Bronchial epithelial cell (primary cell): ENCODE measurements at places on chromosomes 13 and 19. TPM values are rescaled to one million over a fixed set of nuclear protein-coding genes. Genes with fewer than 3 reads are reported as not detected.

DNA sequence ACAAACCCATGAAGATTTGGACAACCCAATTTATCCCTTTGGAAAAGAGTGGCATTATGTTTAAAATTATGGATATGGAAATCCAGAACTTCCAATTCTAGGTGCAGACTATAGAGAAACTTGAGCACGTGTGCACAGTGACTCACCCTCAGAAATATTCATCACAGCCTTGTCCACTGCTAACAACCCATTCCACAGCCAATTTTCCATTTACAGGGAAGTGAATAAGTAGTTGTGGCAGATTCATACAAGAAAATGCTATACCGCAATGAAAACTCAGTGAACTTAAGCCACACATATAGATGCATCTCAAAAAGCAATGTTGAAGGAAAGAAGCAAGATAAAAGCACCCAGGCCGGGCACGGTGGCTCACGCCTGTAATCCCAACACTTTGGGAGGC lies 133.3 kb downstream of the USP12 start:
- DNase-seq, result peak; percentile 82

The ZNF20 gene
- 3.2 and 5.2 TPM in 2 replicates for total RNA-seq

The PRR22 gene
- 0.26 and 0.53 TPM in 2 replicates for total RNA-seq

DNA sequence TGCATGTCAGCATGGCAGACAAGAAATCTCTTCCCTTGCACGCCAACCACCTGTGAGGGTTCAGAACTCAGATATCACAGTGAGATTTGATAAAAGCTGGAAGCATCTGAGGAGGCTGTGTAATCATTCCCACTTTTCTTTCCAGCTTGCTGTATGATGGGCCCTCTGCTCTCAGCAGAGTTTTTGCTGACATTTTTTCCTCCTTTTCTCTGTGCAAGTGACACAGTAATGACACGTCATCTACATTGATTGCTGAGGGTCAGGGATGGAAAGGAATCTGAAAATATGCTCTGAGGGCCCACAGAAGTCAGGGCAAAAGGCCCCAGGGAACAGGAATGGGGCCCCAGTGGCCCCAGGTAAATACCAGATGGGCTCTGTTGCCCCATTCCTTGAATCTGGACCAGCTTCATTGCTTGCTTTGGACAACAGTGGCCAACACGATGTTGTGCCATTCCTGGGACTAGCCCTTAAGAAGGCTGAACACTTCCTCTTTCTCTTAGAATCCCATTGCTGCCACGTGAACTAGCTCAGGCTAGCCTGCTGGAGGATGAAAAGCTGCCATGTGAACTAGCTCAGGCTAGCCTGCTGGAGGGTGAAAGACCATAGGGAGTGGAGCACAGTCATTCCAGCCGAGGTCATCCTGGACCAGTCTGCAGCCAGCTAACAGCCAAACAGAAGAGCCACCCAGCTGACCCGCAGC lies 68.2 kb downstream of the CACNA1A start:
- DNase-seq, result no peak

The COMMD6 gene
- total RNA-seq, result 35.8 and 46.9 TPM in 2 replicates

GRCh38 chr13:50889317-50889716 lies 20.3 kb upstream of the RNASEH2B start:
- no peak for DNase-seq

GRCh38 chr13:52454459-52454819 lies 839 bp upstream of the CKAP2 start:
- peak; percentile 88 for DNase-seq

The FBXL12 gene
- total RNA-seq, result 4.5 and 7.8 TPM in 2 replicates

The KIR2DL3 gene
- not detected in 2 replicates for total RNA-seq

The ZNF836 gene
- total RNA-seq, result 6.1 and 6.3 TPM in 2 replicates

The LILRA6 gene
- not detected in 2 replicates for total RNA-seq

DNA sequence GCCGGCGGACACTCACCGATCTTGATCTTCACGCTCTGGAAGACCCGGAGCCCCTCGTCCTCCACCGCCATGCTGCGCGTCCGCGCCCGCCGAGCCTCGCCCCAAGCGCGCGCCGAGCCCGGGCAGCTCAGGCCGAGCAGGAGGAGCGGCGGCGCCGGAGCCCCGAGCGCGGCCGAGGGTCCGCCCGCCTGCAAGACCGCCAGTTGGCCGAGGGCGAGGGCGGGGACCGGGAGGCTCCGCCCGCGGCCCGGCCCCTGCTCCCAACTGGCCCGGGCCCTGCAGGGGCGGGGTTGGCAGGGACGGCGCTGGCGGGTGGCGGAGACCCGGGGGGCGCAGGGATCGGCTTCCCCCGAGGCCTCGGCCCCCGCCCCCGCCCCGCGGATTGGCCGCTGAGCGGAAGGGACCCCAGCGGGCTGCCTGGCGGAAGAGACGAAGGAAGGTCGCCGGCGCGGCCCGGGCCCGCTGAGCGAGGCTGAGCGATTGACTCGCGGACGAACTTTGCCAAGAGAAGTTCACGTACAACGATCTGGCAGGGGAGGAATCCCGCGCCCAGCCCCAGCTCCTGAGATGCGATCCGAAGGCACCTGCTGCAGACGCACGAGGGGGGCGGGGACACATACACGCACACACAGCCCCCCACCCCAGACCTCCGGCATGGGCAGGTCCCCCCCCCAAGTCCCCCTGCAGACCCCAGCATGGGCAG lies at the start of gene RASA3:
Gene RASA3 (minus strand): TSS at position 205 of the 703 bp plus-strand sequence. CDS start 134 bp downstream, at position 71.
- DNase-seq, result peak; percentile 33

- DNase-seq, result no peak
Measured at GRCh38 chr13:113092776-113093579, 12.6 kb upstream of the F7 start.

GRCh38 chr13:25860862-25861261 lies 191.0 kb downstream of the SHISA2 start:
- DNase-seq, result peak; percentile 83

The TGFBR3L gene
- total RNA-seq, result 1.8 and 1.9 TPM in 2 replicates

The ZNF571 gene
- 3.9 and 9.0 TPM in 2 replicates for total RNA-seq

The FBXO17 gene
- total RNA-seq, result 5.0 and 11.6 TPM in 2 replicates

GRCh38 chr19:38880076-38880881 lies 2.2 kb upstream of the RINL start:
- DNase-seq, result no peak

The SIGLEC9 gene
- not detected in 2 replicates for total RNA-seq

The TINCR gene
- total RNA-seq, result 4.2 and 10.1 TPM in 2 replicates

- no peak for DNase-seq
Measured at GRCh38 chr13:84038001-84038400, 155.7 kb upstream of the SLITRK1 start.

The UBE2M gene
- total RNA-seq, result 128 and 159 TPM in 2 replicates

- no peak for DNase-seq
Measured at GRCh38 chr19:49912965-49913685, 15.9 kb upstream of the ATF5 start.

- DNase-seq, result no peak
Measured at GRCh38 chr19:1084024-1084868, 10.9 kb downstream of the POLR2E start.

The ZNF793 gene
- total RNA-seq, result 1.8 and 3.6 TPM in 2 replicates

- no peak for DNase-seq
Measured at GRCh38 chr13:52783943-52784342, 44.3 kb upstream of the CNMD start.

DNA sequence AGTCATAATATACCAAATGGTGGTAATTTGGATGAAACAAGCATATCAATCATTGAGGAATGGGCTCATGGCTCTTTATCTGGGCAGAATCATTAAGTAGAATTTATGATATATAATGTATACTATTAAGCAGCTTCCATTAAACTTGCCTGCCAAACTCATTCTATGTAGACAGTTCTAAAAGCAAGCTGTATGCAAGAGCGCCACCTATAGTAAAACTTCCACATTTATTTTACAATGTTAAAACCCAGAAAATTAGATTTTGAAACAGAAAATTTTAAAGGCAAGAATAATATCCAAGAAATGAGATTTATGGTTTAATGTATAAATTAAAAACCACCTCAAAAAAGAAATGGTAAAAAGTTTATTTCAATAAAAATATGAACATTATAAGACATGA lies 161.5 kb downstream of the MZT1 start:
- DNase-seq, result peak; percentile 40

DNA sequence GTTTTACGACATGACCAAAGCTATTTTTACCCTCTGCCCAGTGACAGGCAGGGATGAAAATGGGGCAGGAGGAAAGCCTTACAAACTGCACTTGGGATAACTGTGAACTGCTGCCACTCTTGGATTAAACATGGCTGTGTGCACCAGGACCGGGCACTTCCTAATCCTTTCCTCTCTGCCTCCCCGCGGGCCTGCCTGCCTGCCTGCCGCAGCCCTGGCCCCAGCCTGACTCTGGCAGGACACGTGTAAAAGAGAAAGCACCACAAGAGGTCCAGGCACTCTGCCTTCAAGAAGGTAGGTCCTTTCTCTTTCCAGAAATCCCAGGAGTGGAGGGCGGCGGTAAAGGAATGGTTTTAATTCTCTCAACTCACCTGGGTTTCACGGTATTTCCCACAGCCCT lies 4.8 kb downstream of the TSHZ3 start:
- no peak for DNase-seq

GRCh38 chr13:77918391-77919245 lies at the start of gene EDNRB:
EDNRB (minus strand) TSS chr13:77918831; CDS start chr13:77918573, 258 bp downstream.
- DNase-seq, result peak; percentile 49

DNA sequence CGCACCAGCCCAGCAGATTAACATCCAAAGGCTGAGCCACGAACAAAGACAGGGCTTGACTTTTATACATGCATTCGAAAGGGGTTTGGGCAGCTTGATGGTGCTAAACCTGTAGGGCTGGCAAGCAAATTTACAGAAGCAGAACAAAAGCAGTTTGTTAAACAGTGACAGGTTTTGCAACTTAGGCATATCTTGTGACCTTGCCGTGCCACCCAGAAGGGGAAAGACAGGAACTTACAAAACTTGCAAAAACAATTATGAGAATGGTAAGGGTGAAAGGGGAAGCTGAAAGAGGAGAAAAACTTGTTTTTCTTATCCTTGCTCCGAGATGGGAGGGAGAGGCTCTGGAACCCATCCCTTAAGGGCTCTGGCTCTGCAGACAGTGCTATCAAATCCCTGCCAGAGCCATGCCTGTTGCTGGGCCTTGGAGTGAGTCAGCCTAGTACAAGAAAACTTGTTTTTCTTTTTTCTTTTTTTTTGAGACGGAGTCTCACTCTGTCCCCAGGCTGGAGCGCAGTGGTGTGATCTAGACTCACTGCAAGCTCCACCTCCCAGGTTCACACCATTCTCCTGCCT lies 1325.2 kb upstream of the PRR20A start:
- DNase-seq, result no peak

The ZNF135 gene
- total RNA-seq, result 1.6 and 3.7 TPM in 2 replicates

GRCh38 chr13:49938314-49938713 lies 2.2 kb upstream of the SPRYD7 start:
- DNase-seq, result no peak

GRCh38 chr19:21432590-21432989 lies 35.7 kb downstream of the ZNF493 start:
- peak; percentile 2 for DNase-seq

- no peak for DNase-seq
Measured at GRCh38 chr13:25067064-25067463, 28.9 kb upstream of the PABPC3 start.

- no peak for DNase-seq
Measured at GRCh38 chr13:34114581-34114980, 296.6 kb downstream of the RFC3 start.

DNA sequence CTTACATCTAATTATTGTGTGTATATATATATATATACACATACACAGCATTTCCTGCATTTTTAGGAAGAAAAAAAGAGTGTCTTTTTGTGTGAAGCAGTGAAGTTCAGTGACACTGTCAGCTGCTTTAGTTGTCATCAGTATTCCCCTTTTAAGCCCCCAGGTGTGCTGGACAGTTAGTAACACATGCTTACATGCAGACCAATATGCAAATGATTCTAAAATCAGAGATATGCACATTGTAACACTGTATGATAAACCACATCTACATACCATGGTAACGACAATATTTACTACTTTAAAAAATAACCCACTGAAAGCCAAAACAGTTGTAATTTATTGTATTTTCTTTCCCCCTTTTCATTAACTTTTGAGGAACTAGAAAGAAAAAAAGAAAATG lies 16.8 kb downstream of the LHFPL6 start:
- DNase-seq, result no peak

- DNase-seq, result peak; percentile 41
Measured at GRCh38 chr13:21595546-21595822, 8.5 kb downstream of the MICU2 start.

The KLK1 gene
- not detected in 2 replicates for total RNA-seq

The COL5A3 gene
- 0.51 and 0.79 TPM in 2 replicates for total RNA-seq

GRCh38 chr13:47853236-47853635 lies 147.8 kb downstream of the SUCLA2 start:
- DNase-seq, result no peak

GRCh38 chr13:74528734-74529513 lies 394.7 kb upstream of the KLF12 start:
- peak; percentile 72 for DNase-seq

- no peak for DNase-seq
Measured at GRCh38 chr19:55681131-55682092, 6.4 kb downstream of the EPN1 start.

DNA sequence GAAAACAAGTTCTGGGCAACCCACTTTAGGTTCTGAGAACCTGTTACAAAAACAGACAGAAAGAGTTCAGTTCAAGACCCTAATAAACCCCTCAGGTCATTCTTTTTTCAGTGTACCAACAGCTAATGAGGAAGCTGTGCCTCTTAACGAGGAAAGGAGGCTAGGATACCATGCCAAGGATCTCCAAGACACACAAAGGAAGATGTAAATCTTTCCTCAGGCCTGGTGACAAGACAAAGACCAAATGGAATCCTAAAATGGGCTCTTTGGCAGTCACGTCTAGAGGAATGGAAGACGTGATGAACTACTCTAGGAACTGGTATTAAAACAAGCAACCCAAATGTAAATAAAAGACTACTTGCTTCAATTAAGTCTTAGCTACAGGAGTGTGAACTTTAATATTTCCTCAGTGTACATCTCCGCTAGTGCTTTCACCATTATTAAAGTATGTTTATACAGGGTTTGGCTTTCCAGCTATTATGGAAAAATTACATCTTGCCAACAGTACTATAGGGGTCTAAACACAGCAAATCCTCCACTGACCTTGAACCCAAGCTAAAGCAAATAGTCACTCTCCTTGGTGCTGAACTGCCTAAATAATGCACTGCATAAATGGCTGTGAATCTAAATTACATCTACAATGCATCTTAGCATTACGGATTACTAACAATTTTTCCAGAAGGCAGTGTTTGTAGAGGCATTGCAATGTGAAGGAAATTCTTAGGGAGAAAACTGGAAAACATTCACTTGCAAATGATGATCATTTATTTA lies 42.3 kb downstream of the ENOX1 start:
- no peak for DNase-seq

DNA sequence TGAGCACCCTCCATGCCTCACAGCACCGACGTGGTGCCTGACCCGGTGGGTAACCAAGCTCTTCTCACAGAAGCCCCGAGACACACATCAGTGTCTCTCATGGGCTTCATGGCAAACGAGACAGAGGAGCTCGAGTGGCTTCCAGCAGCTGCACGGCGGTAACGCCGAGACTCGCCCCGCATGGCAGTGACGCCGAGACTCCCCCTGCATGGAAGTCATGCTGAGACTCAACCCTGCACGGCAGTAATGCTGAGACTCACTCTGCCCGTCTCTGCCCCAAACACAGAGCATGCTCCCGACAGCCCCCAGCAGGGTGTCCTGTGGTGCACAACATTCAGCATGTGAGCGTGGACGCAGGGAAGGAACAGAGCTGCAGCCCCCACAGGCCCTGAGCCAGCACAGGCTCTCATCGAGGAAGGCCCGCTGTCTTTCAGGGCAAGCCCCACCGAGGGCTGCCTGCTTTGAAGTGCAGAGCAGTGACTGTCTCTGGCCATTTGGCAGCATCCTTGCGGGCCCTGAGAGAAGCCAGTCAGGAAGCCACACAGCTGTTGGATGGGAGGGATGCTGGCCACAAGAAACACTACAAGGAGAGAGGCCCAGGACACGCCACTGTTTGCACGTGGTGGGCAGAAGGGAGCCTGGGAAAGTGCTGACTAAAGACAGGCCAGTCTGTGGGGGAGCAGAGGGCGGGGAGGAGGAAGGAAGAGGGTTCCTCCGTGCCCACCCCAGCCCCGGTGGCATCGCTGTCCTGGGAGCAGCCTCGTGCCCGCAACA lies 9.5 kb downstream of the GAS6 start:
- DNase-seq, result no peak
